ENCODE measurements at places on chromosomes 2 and 18.

DNA sequence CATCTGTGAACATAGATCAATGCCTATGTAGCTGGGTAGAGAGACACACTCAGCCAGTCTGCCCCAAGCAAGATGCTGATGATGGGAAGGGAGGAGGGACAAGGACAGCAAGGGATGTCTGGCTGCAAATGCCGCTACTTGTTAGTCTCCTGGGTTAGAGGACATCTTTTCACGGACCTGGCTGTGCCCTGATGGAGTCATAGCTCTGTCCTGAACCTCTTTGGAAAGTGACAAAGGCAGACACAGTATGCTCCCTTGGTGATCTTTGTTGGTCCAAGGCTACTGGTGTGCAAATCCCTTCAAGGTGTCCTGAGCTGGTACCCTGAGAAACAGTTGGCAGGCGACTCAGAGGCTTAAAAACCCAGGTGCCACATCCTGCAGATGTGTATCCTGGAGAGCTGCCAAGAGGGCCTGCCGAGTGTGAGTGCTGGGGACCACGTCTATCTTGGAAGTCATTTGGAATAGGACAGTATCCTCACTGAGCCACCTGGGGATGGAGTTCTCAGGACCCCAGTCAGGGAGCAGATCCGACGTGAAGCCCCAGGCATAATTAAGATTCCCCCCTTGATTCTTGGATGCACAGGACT, 10.8 kb downstream of the FOSL2 start:
- no peak for DNase-seq

- DNase-seq, result no peak
Observed at GRCh38 chr2:229865033-229865432, 56.8 kb downstream of the TRIP12 start.

DNA sequence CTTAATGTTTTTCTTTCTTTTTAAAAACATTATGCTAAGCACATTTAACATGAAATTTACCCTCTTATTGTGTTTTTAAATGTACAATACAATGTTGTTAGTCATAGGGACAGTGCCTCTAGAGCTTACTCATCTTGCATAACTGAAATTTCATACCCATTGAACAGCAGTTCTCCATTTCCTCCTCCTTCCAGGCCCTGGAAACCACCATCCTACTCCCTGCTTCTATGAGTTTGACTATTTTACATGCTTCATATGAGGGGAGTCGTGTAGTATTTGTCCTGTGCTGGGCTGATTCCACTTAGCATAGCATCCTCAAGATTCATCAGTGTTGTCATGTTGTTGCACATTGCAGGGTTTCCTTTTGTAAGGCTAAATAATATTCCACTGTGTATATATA, 92.6 kb downstream of the SPATS2L start:
- DNase-seq, result no peak

DNA sequence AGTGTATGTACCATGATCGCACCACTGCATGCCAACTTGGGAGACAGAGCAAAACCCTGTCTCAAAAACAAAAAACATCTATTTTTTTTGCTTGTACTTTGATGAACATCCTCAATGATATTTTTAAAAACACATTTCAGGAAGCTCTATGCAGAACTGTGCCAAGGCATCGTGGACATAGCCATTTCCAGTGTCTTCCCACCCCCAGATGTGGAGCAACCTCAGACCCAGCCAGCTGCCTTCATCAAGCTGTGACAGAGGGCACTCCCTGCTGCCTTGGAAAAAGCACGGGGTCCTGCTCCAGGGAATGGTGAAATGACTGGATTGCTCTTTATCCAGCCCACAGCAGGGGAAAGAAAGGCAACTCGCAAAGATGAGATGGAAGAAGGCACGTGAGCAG, 13.7 kb upstream of the POLR1B start:
- no peak for DNase-seq

All from mesendoderm (in vitro differentiated cells).